ENCODE measurements at places on chromosomes 7 and 10. TPM values are rescaled to one million over a fixed set of nuclear protein-coding genes. Genes with fewer than 3 reads are reported as not detected.

GRCh38 chr7:106568680-106569499, 92.1 kb downstream of the CCDC71L start:
- DNase-seq: peak; percentile 70

DNA sequence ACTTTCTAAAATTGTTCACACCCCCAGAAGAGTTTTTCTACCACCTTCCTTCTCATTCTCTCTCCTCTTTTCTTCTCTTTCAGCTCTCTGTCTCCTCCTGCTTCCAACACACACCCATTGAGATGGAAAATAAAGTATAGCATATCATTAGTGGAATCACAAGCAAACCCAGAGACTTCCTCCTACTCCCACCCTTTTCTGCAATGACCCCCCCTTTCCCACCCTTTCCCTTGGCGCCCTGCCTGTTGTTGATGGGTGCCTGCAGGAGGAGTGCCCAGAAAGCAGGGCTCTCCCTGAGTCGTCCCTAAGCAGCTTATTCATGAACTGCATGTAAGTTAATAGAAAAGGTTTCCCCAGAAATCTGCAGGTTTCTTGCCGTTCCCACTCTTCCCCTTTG, 300.0 kb downstream of the PLXNA4 start:
- DNase-seq: no peak

DNA sequence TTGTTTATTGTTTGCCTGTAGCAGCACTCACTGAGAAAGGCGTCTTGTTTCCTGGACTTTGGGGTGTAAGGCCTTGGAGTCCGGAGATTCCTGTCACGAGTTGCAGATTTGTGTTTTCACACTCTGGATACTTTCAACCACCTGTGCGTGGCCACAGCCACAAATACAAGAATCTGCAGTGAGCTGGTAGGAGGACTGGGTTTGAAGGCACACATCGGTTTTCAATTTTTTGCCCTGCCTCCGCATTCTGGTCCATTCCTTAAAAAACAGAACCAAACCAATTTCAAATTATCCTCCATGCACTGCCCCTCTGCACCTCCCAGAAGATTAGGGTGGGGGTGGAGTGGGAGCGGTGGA, 619 bp downstream of the EXOC4 start:
- DNase-seq: no peak

- DNase-seq: no peak
Measured at GRCh38 chr7:142150356-142150755, 38.8 kb downstream of the MGAM2 start.

Gene PNLIPRP2
- total RNA-seq: not detected

Gene GCK
- not detected for total RNA-seq
